ENCODE measurements at places on chromosomes 13 and 19. TPM values are rescaled to one million over a fixed set of nuclear protein-coding genes. Genes with fewer than 3 reads are reported as not detected.

The ZNF723 gene
- not detected for total RNA-seq

The OR7A5 gene
- not detected for total RNA-seq

The TRPC4 gene
- not detected for total RNA-seq

The LRRC25 gene
- not detected for total RNA-seq

The BRME1 gene
- 3.7 TPM for total RNA-seq

DNA sequence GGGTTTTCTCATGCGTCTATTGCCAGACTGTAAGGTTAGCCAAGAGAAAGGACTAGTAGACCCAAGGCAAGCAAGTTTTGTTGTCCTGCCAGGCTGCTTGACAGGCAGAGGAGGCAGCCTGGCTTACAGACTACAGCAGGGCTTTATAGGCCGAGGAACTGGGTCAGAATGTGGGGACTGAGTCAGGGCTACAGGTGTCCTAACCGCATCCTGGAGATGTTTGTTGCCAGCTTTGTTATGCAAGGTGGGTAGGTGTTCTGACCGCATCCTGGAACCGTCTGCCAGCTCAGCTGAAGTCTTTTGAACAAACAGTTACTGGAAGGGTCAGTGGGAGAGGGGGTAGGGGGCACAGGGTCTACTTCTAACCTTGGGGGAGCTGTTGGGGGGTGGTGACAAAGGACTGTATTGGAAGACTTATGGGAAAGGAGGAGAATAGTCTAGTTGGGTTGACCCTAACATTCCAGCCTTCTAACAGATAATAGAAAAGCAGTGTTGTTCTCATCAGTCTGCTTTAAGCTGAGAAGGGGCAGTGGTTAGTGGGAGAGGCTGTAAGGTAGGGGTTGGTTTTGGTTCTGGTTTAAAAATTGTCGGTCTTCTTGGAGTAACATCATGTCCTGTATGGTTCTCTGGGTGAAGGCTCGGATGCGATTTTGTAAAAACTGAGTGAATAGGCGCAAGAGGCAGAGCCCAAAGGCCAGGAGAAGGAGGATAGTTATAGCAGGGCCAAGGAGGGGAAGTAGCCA, 913.8 kb upstream of the SLITRK5 start:
- H3K27ac ChIP-seq: peak overlapping the region; percentile 56
- H3K36me3 ChIP-seq: peaks cover 20% of the 10 kb centered on the region
- H3K27me3 ChIP-seq: no peaks in the 10 kb centered on the region
- H3K4me1 ChIP-seq: peaks cover 7% of the 10 kb centered on the region
- no peak for DNase-seq

- H3K27me3 ChIP-seq: peaks cover 14% of the 10 kb centered on the region
- no peaks in the 10 kb centered on the region for H3K36me3 ChIP-seq
- H3K4me1 ChIP-seq: no peaks in the 10 kb centered on the region
- no peak overlapping the region for H3K4me3 ChIP-seq
Measured at GRCh38 chr13:47117268-47117667, 220.4 kb upstream of the HTR2A start.

GRCh38 chr13:113499936-113500335, 9.4 kb upstream of the DCUN1D2 start:
- H3K36me3 ChIP-seq: peaks cover 27% of the 10 kb centered on the region
- no peak for DNase-seq
- no peak overlapping the region for H3K27ac ChIP-seq
- no peak overlapping the region for H3K4me3 ChIP-seq

GRCh38 chr19:18415178-18415867, 3.9 kb upstream of the SSBP4 start:
- H3K4me1 ChIP-seq: peaks cover 44% of the 10 kb centered on the region
- peak overlapping the region; percentile 61 for H3K27ac ChIP-seq
- DNase-seq: no peak
- peak overlapping the region; percentile 80 for H3K4me3 ChIP-seq
- H3K27me3 ChIP-seq: no peaks in the 10 kb centered on the region

DNA sequence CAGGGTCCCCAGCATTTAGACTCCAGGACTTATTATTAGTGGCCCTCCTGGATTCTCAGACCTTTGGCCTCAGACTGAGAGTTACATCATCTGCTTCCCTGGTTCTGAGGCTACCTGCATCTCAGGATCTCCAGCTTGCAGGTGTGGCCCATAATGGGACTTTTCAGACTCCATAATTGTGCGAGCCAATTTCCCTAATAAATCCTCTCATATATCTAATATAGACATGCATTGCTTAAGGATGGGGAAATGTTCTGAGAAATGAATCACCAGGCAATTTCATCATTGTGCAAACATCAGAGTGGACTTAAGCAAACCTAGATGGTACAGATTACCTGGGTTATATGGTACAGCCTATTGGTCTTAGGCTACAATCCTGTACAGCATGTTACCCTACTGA, 116.5 kb upstream of the FBXL3 start:
- H3K27ac ChIP-seq: peak overlapping the region; percentile 14
- H3K4me1 ChIP-seq: peaks cover 3% of the 10 kb centered on the region
- H3K4me3 ChIP-seq: no peak overlapping the region
- no peaks in the 10 kb centered on the region for H3K27me3 ChIP-seq
- DNase-seq: no peak
- peaks cover 25% of the 10 kb centered on the region for H3K36me3 ChIP-seq

DNA sequence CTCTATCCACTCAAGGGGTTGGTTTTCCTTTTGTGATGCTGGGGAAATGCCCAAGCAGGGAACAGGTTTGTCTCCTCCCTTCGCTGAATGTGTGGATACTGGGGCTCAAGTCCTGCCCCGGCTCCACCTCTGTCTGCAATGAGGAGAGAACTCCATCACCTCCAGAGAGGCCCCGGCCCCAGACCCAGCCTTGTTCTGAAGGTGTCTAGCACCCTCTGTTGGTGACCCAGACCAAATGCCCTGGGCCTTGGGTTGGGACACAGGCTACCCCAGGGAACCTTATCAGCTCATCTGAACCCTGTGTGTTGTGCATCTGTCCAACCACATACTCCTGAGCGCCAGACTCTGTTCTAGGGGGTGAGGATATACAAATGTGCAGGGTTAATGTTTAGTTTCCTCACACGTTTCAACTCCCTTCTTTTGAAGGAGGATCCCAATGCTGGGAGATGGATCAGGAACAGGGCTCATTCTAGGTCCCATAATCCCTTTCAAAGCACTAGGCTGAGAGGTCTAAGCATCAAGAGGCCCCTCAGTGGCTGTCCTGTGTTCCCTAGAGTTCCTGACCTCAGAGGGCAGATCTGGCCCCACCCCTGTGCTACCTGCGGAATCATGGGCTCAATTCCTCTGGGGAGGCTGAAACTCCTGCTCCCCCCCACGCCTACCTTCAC, 112.5 kb upstream of the SLC7A1 start:
- no peaks in the 10 kb centered on the region for H3K36me3 ChIP-seq
- peak; percentile 65 for DNase-seq
- H3K27ac ChIP-seq: no peak overlapping the region
- H3K4me1 ChIP-seq: no peaks in the 10 kb centered on the region
- no peak overlapping the region for H3K4me3 ChIP-seq

DNA sequence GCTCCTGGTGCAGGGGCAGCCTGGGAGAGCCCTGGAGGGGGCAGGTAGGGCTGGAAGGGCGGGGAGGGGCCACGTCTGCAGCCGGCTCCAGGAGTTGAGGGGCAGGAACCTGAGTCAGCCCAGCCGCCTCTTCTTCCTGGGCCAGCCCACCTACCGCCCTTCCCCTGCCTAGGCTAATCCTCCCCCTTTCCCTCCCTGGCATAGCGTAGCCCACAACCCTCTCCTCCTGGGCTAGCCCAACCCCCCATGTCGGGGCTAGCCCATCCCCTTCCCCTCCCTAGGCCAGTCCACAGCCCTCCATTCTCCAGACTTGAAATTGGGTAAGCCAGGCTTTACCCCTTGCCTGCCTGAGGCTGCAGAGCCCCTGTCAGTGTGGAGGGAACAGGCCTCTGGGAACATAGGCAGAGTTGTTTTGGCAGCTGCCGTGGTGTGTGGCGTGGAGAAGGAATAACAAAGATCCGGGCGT, 20.6 kb upstream of the WDR18 start:
- DNase-seq: no peak
- H3K4me1 ChIP-seq: no peaks in the 10 kb centered on the region
- H3K4me3 ChIP-seq: no peak overlapping the region
- no peaks in the 10 kb centered on the region for H3K27me3 ChIP-seq
- no peak overlapping the region for H3K27ac ChIP-seq

- DNase-seq: no peak
- peaks cover 20% of the 10 kb centered on the region for H3K4me1 ChIP-seq
- H3K27ac ChIP-seq: no peak overlapping the region
- H3K36me3 ChIP-seq: peaks cover 4% of the 10 kb centered on the region
Measured at GRCh38 chr19:18122424-18122823, 24.8 kb downstream of the MAST3 start.
